Spinal cord (tissue), 10 donors: ENCODE measurements at places on chromosomes 4 and X. TPM values are rescaled to one million over a fixed set of nuclear protein-coding genes. Genes with fewer than 3 reads are reported as not detected.

The HS3ST1 gene
- 7.7 TPM for total RNA-seq

DNA sequence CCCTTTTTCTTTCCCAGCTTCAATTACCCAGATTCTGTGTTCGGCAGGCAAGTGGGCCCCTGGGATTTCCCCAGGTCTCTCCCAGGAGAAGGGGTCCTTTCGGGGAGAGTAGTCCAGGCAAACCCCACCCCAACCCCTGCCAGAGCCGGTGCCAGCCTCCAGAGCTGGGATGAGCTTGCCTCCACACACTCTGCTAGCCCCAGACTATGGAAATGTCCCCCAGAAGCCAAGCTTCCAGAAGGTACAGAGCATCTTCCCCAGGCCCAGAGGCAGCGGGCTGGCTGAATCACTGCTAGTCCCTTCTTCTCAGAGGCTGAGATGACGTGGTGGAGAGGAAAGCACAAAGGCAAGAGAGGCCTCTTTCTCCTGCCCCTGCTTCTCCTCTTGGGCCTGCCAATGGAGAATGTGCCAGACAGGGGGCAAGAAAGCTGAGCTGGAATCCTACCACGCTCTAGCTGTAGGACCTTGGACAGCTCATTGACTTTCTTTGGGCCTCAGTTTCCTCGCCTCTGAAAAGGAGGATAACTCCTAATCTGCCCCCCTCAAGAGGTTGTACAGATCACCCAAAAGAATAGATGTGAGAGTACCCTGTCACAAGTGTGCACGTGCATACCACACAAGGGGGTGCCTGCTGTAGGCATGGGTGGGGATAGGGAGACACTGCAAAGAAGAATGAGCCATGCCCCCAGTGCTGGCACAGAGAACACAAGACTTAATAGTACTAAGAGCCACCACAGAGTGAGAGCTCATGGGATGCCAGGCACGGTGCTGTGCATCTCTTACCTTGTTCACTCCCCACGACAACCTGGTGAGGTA is 2.1 kb downstream of the SASH3 start:
- no peak for DNase-seq
- H3K27ac ChIP-seq = no peak overlapping the region
- no peaks in the 10 kb centered on the region for H3K36me3 ChIP-seq
- H3K27me3 ChIP-seq = no peaks in the 10 kb centered on the region

GRCh38 chr4:110751986-110752385 is 129.1 kb upstream of the PITX2 start:
- no peak for DNase-seq
- no peaks in the 10 kb centered on the region for H3K36me3 ChIP-seq
- no peak overlapping the region for H3K27ac ChIP-seq
- H3K4me1 ChIP-seq = no peaks in the 10 kb centered on the region

The SLC25A31 gene
- not detected for total RNA-seq

The SUPT20HL1 gene
- not detected for total RNA-seq

DNA sequence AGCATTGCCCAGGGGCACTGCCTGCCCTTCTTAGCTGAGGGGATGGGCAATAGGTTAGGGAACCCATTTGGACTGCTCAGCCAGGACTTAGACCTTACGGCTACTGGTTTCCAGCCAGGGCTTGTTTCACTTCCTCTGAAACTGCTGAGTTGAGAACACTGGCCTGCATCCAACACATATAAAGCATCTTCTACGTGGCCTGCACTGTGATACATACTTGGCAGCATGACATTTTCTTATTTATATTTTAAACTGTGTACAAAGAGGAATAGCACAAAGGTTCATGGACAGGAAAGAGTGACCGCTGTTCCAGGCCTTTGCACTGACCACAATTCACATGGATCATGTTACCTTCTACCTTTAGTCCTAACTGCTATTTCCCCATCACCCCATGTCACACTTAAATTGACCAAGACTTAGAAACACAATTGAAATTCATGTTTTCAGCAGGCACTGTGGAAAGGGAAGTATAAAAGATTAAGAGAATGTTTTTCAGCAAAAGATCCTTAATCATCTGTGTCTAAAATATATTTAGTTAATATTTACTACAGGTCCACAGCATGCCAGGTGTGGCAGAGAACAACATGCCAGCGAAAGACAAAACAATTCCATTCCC is 43.7 kb downstream of the NLGN4X start:
- no peak for DNase-seq
- H3K4me3 ChIP-seq = no peak overlapping the region
- no peaks in the 10 kb centered on the region for H3K4me1 ChIP-seq

GRCh38 chr4:169201222-169202144 is 69.3 kb downstream of the SH3RF1 start:
- peak overlapping the region; percentile 67 for H3K27ac ChIP-seq
- no peaks in the 10 kb centered on the region for H3K36me3 ChIP-seq
- no peaks in the 10 kb centered on the region for H3K27me3 ChIP-seq
- no peak for DNase-seq
- H3K4me1 ChIP-seq = no peaks in the 10 kb centered on the region

The PABPC1L2A gene
- total RNA-seq = 1.7 TPM

- no peak overlapping the region for H3K27ac ChIP-seq
- H3K4me1 ChIP-seq = no peaks in the 10 kb centered on the region
- H3K4me3 ChIP-seq = no peak overlapping the region
- DNase-seq = no peak
These were observed 11.8 kb upstream of the CPEB2 start for GRCh38 chr4:14990484-14990883.

DNA sequence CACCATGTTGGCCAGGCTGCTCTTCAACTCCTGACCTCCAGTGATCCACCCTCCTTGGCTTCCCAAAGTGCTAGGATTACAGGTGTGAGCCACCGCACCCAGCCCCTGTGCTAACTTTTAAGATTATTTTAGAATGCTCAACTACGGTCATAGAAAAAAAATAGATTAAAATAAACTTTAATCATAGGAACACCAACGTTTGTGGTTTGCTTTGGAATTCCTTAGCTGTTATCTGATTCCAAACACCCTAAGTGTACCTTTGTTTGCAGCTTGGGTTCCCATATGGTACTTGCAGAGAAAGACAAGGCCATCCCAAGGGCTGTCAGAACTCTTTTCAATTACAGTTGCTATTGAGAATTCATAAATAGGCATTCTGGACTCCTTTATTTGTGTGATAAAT is 90.1 kb upstream of the EFHC2 start:
- no peak overlapping the region for H3K27ac ChIP-seq
- no peaks in the 10 kb centered on the region for H3K4me1 ChIP-seq
- H3K4me3 ChIP-seq = no peak overlapping the region
- no peak for DNase-seq
- H3K36me3 ChIP-seq = no peaks in the 10 kb centered on the region

DNA sequence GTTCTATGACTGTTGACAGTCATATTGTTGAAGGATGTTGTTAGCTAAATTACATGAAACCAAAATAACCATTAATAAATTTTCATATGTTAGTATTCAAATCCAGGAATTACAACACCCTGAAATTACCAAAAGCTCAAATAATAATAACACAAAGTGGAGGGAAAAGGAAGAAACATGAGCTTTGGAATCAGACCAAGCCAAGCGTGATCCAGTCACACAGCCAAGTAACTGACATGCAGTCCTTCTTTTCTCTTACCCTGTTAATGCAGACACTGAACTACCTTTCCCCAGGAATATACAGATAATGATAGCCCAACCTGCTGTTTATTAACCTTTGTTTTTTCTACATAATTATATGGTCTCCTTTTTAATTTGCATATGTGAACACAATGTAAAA is 130.2 kb downstream of the HS3ST1 start:
- no peak overlapping the region for H3K4me3 ChIP-seq
- no peaks in the 10 kb centered on the region for H3K36me3 ChIP-seq
- no peak overlapping the region for H3K27ac ChIP-seq
- H3K27me3 ChIP-seq = no peaks in the 10 kb centered on the region
